ENCODE measurements at places on chromosomes 6 and 20.

GRCh38 chr6:168242111-168242939 is 77.3 kb downstream of the DACT2 start:
- no peak for DNase-seq

- DNase-seq: no peak
These were observed 8.4 kb downstream of the IRF4 start for GRCh38 chr6:399785-400534.

DNA sequence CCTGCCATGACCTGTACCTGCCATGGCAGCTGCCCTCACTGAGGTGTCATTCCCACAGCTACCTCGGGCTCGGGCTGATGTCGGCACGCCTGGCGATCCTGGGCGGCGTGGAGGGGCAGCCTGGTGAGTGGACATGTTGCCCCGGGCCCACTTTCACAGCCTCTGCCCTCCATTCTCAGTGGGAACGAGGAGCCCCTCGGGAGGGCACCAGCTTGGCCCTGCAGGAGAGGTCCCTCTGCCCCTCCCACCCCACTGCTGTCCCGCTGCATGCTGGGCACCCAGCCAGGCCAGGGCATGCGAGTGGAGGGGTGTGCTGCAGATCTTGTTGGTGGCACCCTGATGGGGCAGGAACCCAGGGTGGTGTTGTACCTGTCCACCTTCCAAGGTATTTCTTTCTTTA is 23.0 kb downstream of the ENTPD6 start:
- no peak for DNase-seq

DNA sequence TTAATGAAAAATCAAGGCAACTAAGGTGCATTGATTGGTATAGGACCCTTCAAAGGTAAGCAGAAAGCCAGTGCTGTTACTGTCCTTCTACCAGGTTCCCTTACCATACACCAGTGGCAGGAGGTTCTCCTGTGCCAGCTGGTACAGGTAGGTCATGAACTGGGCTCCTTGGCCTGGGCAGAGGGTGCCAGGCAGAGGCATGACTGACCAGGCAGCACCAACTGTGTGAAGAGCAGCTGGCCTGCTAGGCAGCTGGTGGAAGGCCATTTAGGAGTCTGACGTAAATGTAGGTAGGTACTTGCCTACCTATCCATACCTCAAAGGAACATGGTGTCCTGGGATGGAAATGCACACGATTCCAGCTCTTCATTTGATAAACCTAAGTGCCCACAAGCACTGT is 23.3 kb downstream of the PCNA start:
- no peak for DNase-seq

- DNase-seq: no peak
These were observed at the start of gene GNMT for GRCh38 chr6:42960243-42961019. Gene GNMT (plus strand): TSS chr6:42960754. CDS start chr6:42960768, 14 bp downstream.

GRCh38 chr6:2147766-2148448 is 97.5 kb downstream of the GMDS start:
- DNase-seq: no peak

GRCh38 chr6:79895382-79896074 is 51.8 kb downstream of the ELOVL4 start:
- DNase-seq: no peak

DNA sequence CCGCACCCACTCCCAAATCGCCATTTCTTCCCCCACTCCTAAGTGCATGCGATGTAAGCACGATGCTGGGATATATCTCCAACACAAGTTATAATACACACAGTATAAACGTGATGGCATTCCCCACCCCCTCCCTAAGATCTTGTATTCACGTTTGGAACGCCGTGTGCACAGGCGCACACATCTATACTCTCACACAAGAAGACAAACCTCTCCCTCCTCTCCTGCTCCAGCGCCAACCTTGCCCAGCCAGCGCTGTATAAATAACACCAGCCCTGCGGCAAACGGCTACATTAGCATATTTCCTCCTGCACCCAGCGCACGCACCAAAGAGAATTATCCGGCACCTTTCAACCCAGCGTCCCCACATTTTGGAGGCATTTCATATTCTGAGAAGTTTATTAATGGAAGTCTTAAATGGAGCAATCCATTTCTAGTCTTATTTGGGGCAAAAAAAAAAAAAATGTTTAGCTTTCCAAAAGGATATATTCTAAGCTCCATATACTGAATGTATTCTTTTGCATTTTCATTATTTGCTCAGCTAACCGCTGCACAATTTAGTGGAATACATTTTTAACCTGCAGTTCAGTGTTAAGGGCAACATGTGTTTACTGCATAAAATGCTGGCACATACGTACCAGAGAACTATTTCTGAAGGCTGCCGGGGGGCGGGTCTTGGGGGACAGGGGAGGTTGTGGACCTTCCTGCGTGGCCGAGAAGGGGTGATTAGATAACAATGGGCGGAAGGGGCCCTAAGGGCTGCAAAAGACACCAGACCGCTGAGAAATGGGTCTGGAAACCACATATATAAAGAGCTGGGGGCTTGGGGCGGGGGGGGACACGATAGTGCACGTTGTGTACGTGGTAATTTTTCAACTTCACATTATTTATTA is 1.1 kb upstream of the SLC22A23 start:
- no peak for DNase-seq

- no peak for DNase-seq
These were observed 453.4 kb upstream of the SPTLC3 start for GRCh38 chr20:12555369-12555768.

DNA sequence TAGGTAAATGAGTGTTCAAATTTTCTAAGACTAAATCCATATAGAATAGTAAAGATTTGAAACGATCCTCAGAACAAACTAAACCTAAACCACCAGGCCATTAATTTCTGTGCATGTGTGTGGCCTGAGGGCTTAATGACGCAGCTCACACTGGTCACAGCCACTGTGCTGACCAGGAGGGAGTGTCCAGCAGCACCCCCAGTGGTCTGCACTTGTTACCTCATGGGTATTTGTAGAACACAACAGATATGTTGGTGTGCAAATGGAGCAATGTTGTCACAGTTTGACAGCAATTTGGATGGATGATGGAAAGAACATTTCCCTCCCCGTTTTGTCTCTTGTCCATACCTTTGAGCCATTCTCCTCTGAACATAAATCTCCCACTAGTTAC is 122.4 kb upstream of the EXOC2 start:
- no peak for DNase-seq

DNA sequence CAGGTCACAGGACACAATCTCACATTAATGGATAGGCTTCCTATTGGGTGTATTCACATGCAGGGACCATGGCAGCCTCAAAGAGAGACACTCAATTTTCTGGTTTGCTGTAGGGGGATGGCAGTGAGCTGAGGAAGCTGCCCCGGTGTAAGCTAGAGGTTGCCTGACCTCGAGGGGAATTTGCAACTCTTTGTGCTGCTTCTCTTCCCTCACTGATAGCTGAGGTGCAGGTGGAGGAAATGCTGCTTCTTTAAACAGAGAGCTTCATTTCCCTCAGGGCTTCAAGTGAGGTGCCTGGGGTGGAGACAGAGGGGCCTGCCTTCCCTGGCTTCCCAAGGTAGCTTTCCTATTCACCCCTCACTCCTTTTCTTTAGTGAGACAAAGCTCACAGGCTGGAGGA is 151.9 kb downstream of the CD83 start:
- DNase-seq: no peak

DNA sequence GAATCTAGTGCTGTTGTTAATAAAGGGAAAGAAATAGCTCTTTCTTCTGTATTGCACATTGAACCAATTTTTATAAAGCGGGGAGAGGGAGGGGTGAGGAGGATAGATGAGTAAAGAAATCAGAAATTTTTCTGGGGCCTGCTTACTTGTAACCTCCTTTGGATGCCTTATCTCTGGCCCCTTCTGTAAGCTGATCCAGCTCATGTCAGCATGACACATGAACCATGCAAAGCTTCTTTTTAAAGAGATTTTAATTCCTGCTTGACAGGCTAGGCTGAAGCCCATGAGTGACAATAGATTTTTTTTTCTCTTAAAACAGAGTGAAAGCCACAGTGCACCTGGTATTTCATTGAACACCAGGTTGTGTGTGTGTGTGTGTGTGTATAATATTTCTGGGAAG is 325.3 kb downstream of the PRL start:
- no peak for DNase-seq

DNA sequence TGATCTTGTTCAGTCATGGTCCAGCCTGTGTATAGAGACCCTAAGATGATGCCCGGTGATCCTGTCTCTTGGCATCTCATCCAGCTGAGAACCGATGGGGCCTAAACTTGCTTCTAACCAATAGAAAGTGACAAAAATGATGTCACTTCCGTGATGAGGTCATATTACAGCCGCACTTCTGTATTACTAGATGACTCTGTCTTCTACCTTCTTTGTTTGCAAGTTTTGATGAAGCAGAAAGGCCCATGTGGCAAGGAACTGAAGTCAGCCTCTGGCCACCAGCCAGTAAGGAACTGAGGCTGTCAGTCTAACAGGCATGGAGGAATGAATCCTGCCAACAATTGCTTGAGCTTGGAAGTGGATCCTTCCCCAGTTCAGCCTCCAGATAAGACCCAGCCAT is 32.8 kb upstream of the HLA-C start:
- DNase-seq: peak; percentile 15

DNA sequence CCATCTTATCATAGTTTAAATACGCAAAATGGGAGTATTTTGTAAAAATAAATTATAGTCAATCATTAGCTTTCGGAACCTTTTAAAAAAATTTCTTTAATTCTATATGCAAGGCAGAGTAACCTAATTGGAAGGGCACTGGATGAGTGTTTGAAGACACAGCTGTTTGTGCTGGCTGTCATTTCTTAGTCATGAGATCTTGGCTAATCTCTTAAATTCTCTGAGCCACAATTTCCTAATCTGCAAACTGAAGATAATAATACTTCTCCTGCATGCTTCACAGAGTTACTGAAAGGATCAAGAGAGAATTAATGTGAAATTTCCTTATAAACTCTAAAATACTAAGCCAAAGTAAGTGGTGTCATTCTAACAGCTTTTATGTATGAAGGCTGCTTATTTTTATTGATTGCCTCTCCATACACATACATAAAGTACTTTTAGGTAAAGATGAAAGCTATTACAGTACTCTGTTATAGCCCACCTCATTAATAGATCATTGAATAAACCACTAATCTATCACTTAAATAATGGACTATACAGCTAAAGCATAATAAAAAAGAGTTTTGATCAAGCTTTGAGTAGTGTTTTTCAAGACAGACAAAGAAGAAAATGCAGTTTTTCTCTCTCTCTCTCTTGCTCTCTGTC is 383.7 kb upstream of the IRAK1BP1 start:
- DNase-seq: no peak

GRCh38 chr6:13710552-13711323 is 897 bp downstream of the RANBP9 start:
- no peak for DNase-seq

DNA sequence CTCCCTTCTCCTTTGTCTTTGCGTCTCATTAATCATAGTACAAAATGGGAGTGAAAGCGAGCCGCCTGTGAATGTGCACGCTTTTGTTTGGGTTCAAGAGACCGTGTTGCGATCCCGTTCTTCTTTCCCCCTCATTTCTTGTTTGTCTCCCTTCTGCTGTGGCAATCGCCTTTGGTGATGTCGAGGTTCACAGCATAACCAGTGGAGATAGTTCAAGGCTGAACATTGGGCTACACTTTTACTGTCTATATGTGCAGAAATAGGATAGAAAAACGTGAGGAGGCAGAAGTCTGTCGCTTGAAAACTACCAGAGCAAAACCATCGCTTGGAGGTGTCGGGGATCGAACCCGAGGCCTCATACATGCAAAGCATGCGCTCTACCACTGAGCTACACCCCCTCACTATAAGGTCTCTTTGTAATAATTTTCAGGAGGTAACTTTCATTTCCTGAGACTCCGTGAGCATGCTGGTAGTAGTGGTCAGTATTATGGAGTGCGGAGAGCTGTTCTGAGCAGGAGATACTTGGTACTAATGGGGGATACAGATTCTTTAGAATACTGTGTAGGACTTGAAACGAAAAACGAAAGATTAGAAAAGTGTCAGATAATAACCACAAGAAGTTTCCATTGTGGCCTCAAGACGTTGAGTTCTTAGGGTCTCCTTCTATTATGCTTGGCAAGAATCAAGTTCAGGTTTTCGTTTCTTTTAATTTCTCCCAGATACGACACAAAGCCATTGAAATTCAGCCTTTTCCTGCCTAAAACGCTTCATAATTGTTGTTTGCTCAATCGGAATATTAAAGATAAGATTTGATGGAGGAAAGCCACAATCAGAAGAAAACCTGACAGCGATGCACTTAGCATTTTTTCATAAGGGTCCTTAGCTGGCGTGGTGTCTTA is 106.6 kb downstream of the TRIM27 start:
- DNase-seq: peak; percentile 92

DNA sequence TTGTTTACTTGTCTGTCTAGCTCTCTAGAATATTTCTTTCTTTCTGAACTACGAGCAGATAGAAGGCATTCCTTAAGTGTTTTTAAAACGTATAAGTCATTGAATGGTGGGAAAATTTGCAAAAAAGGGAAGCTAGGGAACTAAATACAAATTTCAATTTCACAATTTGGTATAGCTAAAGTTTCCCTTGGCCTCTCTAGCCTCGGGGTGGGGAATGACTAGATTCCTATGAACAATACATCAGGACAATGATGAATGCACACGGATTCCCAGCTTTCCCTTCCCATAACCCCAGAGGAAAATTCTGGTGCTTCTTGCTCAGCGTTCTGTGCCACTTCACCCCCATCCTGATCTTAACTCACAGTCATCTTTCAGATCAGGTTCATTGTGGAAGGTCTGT is 113.3 kb upstream of the ASF1A start:
- DNase-seq: no peak

- no peak for DNase-seq
These were observed 2.6 kb downstream of the UBE2V1 start for GRCh38 chr20:50110141-50111047.

DNA sequence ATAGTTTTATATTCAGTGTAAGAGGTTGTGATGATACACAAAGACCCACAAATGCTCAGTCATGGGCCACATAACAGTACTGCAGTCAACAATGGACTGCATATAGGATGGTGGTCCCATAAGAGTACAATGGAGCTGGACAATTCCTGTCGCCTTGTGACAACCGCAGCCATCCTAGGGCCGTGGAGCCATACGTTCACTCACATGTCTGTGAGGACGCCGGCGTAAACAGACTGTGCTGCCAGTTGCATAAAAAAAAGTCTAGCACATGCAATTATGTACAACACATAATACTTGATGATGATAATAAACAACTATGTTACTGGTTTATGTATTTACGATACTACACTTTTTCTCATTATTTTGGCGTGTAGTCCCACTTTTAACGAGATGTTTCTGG is 30.9 kb downstream of the BFSP1 start:
- no peak for DNase-seq

GRCh38 chr6:45946887-45947286 is 68.8 kb downstream of the CLIC5 start:
- DNase-seq: no peak
